ENCODE measurements at places on chromosomes 7 and 10.

DNA sequence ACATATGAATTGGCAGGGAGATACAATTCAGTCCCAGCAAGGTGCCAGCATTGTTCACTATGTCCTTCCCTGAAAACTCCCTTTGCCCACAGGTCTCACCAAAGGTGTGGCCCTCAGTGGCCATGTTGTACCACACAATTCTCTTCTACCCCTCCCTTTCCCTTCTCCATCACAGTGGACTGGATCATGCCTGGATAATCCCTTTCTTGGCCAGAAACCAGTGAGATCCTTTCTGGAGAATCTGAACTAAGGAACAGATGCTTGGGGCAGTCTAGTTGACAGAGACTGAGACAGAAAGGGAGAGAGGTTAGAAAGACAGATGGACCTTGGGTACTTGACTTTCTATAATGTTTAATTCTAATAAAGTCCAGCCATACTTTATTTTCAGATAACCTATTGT, 9.5 kb downstream of the NMT2 start:
- no peak for DNase-seq

- DNase-seq = no peak
These were observed 72.9 kb downstream of the ARHGAP21 start for GRCh38 chr10:24650669-24651391.

GRCh38 chr10:65377687-65378086, 1548.1 kb upstream of the LRRTM3 start:
- DNase-seq = peak; percentile 7

DNA sequence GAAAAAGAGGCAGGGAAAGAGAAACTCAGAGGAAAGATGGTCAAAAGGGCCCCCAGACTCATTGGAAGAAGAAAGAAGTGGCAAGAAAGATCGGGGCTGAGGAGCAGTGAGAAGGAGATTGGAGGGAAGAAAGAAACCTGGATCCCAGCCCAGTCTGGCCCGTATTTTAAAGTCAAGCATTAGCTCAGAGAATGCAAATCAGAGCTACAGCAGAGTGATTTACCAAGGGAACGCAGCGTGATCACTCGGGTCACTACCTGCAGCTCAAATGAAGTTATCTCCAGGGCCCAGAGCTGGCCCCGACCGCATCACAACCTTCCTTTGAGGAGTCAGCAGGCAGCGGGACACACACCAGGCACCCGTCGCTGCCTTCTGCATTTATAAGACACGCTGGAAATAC, 72.8 kb downstream of the CARD11 start:
- no peak for DNase-seq

GRCh38 chr10:50375051-50375452, 123.7 kb upstream of the ASAH2 start:
- no peak for DNase-seq

- no peak for DNase-seq
These were observed 31.2 kb downstream of the ARMH3 start for GRCh38 chr10:102024799-102025198.

DNA sequence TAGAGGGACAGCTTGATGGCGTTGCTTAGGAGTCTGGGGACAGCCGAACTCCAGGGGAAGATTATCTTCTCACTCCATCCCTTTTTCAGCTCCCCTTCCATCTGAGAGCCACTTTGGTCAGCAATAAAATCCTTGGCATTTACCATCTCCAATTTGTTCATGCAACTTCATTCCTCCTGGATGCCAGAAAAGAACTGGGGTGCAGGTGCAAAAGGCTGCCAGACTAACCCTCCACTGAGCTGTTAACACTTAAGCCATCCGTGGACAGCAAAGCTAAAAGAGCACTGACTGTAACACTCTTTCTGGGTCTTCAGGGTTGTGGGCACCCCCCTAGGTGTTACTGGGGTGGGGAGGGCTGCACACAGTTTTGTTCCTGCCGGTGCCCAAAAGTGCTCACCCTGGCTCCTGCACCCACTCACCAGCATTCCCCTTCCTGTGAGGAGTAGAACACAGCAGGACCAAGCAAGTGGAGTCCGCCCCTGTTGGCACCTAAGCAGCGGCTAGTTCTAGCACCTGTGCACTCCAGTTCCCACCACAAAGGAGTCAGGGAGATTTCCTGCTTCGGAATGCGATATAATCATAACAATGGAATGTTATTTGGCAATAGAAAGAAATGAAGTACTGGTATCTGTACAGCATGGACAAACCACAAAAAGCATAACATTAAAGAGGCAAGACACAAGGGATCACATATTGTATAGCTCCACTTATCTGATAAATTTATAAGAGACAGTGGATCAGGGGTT, 95.1 kb downstream of the NPY start:
- DNase-seq = peak; percentile 52

DNA sequence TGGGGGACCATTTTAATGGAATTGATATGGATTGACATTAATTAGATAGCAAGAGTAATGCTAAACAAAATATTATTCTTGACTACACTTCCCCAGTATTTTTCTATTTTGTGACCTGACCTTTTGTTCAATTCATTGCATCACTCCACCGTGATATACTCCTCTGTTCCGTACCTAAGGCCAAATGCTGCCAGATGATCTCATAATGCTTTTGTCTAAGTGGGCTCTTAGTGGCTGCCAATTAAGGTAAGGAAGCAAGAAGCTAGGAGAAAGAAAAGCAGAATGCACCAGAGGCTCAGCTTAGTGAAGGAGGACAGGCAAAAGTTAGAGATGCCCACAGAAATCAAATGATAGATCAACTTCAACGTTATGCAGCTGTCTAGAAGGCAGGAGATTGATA, 36.4 kb downstream of the FEZF1 start:
- DNase-seq = no peak

DNA sequence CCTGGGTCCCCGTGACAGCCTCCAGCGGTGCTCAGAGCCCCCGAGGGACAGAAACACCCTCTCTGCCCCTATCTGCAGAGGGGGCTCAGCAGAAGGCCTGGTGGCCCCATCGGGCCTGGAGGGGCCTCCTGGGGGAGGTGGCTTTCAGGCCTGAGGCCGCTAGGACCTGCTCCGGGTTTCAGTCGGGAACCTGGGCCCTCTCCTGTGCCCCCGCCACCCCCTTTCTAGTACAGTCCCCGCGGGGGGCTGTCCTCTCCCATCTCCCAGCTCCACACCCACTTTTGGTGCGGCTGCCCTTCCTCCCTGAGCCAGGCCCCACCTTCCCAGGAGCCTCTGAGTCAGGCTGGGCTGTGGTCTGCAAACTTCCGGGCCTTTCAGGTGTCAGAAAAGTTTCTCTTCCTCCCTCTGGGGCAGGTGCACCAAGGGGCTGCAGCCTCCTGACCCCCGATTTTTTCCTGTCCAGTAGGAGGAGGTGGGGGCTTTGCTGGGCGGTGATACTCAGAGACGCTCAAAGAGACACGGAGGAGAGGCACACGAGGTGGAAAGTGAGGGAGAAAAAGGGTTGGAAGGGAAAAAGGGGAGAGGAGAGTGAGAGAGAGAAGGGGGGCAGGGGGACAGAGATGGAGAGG, 692 bp downstream of the CARD11 start:
- DNase-seq = no peak

DNA sequence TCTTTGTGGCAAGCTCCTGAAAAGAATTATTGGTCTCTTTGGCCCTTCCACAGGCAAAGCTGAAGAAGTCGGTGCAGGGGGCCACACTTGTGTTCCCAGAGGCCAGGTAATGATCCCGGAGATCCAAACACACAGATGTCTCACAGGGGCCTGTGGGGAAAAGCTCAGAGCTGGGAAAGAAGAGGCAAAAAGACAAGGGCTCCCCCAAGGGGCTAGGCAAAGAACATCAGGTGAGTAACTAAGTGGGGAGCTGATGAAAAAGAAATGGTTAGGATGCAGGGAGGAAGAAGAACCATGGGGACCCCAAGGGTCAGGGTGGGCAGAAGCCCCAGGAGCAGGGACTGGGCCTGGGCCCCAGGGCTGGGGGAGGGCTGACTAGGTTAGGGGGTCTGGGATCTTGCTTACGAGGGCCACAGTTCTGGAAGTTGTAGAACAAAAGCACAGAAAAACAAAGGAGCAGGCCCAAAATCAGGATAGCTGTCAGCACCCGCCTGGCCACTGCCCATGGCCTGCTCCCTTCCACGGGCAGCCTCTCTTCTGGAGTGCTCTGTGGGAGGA, 1.1 kb downstream of the KEL start:
- no peak for DNase-seq

GRCh38 chr7:90536449-90536848, 59.7 kb upstream of the CDK14 start:
- DNase-seq = no peak

GRCh38 chr10:29448125-29448524, 159.3 kb downstream of the LYZL1 start:
- no peak for DNase-seq

GRCh38 chr7:158067931-158068482, 519.6 kb downstream of the PTPRN2 start:
- DNase-seq = no peak

DNA sequence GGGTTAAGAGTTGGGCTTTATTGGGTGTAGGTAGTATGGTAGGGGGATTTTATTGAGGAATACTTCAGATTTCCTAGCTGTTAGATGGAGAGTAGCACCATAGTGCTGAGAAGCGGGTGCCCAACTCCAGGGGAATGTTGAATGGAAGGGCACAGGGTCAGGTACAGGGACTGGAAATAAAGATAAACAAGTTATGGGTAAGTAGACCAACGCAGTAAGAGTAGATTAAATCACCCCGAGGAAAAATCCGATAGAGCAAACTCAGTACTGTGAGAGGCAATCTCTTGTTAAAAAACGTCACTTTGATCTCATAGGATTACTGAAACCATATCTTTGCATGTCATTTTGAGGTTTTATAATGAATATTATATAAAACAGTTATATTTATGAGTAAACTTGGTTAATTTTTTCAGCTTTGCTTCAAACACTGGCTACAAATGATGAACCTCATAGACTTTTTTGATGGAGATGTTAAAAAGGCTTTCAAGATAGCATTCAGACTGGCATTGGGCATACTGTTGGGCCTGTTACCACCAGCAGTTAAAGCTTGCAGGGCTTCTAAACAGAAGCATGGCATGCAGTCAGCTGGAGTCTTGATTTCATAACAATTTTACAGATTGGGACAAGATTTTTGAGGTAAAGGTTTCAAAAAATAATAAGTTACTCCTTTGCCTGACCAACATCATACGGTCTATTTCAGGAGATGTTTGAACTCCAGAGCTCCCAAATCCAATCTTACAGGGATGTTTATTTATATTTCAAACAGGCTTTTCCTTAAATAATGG, 7.1 kb downstream of the AHR start:
- DNase-seq = no peak

- no peak for DNase-seq
These were observed 27.4 kb upstream of the DIP2C start for GRCh38 chr10:716821-717220.

DNA sequence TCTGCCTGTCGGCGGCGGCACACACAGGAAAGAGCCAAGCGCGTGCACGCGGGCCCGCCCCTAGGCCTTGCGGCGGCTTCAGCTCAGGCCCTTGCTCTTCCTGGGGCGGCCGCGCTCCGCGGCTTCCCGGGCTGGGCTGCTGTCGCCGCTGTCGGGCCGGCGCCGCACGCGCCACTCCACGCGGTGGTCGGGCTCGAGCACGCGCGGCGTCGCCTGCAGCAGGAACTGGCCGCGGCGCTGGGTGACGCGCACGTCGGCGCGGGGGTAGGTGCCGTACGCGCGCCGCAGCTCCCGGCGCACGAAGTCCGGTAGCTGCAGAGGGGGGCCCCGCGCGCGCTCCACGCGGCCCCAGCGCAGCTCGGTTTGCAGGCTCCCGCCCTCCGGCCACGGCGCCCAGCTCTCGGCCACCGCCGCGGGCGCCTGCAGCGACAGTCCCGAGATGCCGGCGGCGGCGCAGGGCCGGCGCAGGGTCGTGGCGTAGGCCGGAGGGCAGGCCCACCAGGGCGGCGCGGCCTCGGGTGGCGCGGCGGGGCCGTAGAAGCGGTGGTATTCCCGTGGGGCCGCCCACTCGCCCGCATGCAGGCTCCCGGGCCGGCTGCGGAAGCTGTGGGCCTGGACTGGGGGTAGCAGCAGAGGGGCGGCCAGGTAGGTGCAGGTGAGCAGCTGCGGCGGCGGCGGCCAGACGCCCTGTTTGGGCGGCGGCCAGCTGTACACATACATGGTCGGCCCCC, 804 bp downstream of the C10orf95 start:
- peak; percentile 84 for DNase-seq

DNA sequence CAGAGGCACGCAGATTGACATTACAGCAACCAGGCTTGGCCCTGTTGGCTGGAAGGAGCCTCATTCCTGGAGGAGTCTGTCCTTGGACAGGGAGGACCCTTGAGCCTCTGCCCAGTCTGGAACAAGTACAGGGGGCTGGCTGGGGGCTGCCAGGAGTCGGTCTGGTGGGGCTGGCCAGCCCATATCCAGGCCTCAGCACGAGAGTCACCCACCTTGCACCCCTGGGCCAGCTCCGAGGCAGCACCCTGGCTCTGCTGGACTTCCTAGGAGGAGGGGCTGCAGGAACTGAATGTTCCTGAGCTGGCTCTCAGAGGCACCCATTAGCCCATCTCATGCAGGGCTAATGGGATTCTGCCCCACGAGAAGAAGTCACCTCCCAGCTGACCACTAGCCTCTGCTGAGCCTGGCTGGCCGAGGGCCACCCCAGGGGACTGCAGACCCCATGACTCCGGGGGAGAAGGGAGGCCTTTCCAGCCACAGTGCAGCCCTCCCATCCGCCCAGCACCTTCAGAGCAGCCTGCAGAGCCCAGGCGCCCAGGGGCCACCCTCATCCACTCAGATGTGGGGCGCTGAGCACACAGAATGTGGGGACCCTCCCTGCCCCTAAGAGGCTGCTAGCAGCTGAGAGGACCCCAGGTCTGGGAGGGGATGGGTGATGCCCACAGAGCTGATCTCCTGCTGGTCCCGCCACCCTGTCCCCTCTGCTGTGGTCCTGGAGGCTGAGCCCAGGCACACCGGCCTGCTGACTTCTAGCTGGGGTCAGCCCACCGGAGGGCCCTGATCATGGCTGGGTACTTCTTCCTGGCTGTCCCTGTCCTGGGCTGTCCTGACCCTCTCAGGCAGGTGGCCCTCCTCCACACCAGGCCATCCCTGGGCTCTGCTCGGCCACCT, 14.8 kb upstream of the INPP5A start:
- no peak for DNase-seq

DNA sequence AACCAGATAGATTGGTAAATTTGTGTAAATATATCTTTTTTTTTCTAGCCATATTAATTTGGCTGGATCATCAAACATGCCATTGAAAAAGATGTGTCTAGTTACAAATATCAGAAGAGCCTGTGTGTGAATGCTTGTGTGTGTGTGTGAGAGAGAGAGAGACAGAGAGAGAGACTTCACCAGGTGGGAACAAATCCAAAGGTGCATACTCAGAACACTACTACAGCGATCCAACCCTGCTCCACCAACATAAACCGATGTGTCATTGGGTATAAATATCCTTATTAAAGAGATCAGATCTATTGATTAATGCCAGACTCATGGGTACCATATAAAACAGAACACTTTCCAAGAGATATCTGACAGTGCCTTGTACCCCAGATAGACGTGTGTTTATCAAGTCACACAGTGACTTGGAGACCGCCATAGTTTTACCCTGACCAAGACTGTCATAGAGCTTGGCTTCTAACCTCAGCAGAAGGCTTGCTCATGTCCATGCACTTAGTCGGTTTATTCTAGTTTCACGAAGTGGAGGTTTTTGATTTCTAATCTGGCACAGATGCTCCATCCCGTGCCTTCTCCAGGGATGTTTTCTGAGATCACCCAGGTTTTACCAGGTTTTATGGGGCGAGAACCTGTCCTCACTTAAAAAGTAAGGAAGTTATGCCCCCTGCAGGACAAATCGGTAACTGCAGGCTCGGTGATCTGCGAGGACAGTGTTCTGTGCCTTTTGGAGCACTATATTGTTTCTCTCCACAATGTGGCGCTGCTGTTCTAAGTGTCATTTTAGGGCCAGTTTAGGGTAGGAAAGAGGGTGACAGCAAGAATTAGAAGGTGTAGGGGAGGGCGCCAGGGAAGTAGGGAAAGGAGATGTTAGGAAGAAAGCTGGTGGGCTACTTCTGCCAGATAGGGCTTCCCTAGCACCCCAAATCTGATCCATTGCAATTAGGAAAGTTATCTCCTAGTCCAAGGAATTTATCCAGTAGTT, 29.3 kb upstream of the WNT8B start:
- peak; percentile 85 for DNase-seq
